ENCODE measurements at places on chromosomes 11 and 22. TPM values are rescaled to one million over a fixed set of nuclear protein-coding genes. Genes with fewer than 3 reads are reported as not detected.

The CTNND1 gene
- total RNA-seq = 165 TPM

The TTC12 gene
- total RNA-seq = 10.9 TPM

The PTPRJ gene
- 17.1 TPM for total RNA-seq

The TECTA gene
- 0.37 TPM for total RNA-seq

The NCR3LG1 gene
- total RNA-seq = 2.5 TPM

The TNNI2 gene
- total RNA-seq = not detected

The RFPL2 gene
- total RNA-seq = 0.48 TPM

The L3MBTL2 gene
- 25.2 TPM for total RNA-seq

The TENM4 gene
- total RNA-seq = 25.0 TPM

The GSTT2 gene
- 1.1 TPM for total RNA-seq

The ADSL gene
- 136 TPM for total RNA-seq

The OR5I1 gene
- not detected for total RNA-seq

The LRP4 gene
- 27.6 TPM for total RNA-seq

The COPB1 gene
- total RNA-seq = 67.9 TPM

The RFPL3 gene
- not detected for total RNA-seq

The OR10A3 gene
- total RNA-seq = not detected

The TAGLN gene
- 53.9 TPM for total RNA-seq

The KCTD14 gene
- 15.7 TPM for total RNA-seq

The PEX26 gene
- 44.8 TPM for total RNA-seq

- DNase-seq = no peak
Observed at GRCh38 chr11:21723678-21724077, 469.2 kb upstream of the ANO5 start.

GRCh38 chr22:30054764-30055069 lies 25.5 kb upstream of the HORMAD2 start:
- DNase-seq = no peak

DNA sequence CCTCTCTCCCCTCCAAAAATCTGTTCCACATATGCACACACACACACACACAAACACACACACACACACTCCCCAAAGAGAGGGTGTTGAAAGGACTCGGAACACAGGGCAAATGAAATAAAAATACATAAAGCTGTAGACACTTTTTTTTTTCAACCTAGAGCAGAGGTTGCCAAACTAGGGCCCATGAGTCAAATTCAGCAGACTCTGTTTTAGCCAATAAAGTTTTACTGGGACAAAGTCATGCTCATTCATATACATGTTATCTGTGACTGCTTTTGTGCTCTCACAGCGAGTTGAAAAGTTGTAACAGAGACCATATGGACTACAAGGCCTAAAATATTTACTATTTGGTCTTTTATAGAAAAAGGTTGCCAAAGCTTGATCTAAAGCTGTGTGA lies 8.9 kb downstream of the IMMP1L start:
- no peak for DNase-seq

DNA sequence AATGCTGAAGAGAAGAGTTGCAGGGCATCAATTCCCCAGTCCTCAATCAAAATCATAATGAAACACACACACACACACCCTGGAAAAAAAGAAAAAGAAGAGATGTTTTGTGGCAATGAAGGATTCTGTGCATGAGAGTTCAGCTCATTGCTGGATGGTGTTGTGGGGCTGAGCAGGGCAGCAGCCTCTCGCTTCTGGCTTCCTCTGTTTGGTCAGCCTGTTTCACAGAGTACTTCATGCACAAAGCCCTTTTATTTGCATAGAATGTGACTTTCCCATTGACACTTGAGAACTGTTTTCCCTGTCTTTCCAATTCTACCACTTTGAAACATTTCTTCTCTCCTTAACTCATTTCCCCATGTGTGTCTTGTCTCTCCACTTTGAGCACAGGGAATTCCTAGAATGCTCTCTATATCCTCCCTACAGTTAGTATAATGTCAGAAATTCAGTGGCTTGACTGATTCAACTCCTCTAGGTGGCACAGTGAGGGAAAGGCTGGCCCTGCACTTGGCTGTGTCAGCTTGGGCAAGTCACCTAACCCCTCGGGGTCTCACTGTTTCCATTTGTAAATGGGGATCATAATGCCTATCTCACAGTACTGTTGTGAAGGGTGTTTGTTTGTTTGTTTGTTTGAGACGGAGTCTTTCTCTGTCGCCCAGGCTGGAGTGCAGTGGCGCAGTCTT lies 25.4 kb upstream of the BSX start:
- no peak for DNase-seq

- peak; percentile 61 for DNase-seq
Observed at GRCh38 chr22:22702237-22703202, 58.1 kb downstream of the GGTLC2 start.

- no peak for DNase-seq
Observed at GRCh38 chr11:128026596-128026995, 560.8 kb downstream of the ETS1 start.

- DNase-seq = no peak
Observed at GRCh38 chr22:34960005-34960404, 106.0 kb upstream of the ISX start.

GRCh38 chr11:67664696-67665540 lies 9.5 kb downstream of the ALDH3B2 start:
- no peak for DNase-seq

DNA sequence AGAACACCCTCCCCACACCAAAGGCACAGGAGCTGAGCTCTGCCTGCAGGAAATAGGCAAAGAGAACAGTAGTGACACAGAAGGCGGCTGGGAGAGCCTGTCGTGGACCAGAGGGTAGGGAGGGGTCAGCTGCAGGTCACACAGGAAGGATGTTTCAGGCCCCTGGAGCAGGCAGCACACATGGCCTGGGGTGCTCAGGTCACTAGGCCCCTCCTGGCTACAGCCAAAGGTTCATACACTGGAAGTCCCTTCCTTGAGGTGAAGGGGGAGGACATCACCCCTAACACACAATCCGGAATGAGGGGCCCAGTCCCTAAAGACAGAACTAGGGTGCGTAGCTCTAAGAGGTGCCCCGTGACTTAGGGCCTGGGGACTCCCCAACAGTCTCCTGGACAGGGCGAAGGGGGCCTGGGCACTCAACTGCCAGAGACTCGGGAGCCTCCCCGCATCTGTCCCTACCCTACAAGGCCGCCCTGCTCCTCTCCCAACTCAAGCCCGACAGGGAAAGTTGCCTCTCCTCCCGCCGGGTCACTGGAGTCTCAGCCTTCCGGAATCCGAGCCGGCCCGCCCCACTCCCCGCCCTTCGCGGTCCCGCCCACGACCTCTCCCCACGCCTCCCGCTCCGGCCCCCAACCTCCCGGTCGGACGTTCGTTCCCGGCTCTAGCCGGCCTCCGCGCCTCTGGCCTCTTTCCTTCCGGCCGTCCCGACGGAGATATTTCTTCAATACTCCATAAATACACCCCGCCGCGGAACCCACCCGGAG lies at the start of gene CYB5R2:
Gene CYB5R2, minus strand, starts transcription at position 541 of the 764 bp plus-strand sequence. CDS start 675 bp downstream, outside the sequence.
- DNase-seq = peak; percentile 76

DNA sequence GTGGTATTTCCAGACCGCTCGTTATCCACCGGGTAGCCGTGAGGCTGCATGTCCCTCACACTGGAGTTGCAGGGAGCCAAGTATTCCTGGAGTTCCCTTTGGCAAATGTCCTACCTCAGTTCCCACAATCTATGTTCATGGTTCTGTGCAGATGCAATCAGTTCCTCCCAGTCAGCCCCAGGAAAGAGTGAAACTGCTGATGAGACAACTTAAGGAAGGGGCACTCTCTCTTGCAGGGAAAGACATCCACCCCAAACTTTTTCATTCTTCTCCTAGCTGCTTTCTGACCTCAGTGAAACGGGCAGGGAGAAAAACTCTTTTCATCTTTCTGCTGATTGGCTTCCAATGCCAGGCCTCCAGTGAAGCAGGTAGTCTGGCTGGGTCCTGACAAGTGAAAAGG lies 205.1 kb upstream of the TMEM45B start:
- DNase-seq = no peak

- no peak for DNase-seq
Observed at GRCh38 chr11:116285026-116285425, 487.8 kb downstream of the BUD13 start.

GRCh38 chr11:48103621-48104567 lies 112.7 kb upstream of the OR4B1 start:
- no peak for DNase-seq

DNA sequence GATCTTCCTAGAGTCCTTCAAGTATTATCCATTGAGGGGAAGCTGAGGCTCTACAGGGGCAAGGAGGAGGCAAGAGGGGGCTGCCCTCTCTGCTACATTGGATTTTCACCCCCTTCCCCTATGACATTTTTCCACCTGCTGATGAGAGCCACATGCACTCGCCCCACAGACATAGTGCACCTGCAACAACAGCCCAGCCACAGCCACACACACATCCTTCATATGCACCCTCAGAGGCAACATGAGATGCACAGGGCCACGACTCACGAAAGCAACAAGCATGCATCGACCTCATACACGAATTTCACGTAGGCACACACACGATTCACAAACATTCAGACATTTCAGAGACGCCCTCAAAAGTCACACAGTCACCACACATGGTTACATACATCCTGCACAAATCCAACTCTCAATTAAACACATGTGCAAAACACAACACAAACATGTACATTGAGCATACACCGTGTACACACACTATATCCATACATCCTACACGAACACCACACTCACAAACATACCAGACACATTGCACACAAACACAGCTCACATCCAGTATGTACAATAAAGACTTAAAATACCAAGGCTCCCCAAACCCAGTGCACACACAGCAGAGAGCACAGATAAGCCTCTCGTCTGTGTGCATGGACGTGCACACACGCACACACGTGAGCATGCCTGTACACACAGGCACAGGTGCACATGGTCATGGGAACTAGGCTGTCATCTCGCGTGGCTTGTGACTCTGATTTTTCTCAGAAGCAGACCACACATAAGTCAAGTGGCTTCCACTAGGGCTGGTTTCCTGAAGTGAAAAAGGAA lies 6.3 kb upstream of the LRRC32 start:
- DNase-seq = no peak

GRCh38 chr11:31218847-31219246 lies 150.7 kb downstream of the DCDC1 start:
- DNase-seq = no peak

GRCh38 chr11:109994907-109995306 lies 98.3 kb upstream of the ZC3H12C start:
- no peak for DNase-seq

- DNase-seq = no peak
Observed at GRCh38 chr22:29733362-29734201, 13.8 kb downstream of the CABP7 start.

GRCh38 chr22:50640857-50641647 lies 13.1 kb upstream of the ARSA start:
- DNase-seq = no peak

- peak; percentile 88 for DNase-seq
Observed at GRCh38 chr11:61747192-61747966, 5.1 kb upstream of the MYRF start.

DNA sequence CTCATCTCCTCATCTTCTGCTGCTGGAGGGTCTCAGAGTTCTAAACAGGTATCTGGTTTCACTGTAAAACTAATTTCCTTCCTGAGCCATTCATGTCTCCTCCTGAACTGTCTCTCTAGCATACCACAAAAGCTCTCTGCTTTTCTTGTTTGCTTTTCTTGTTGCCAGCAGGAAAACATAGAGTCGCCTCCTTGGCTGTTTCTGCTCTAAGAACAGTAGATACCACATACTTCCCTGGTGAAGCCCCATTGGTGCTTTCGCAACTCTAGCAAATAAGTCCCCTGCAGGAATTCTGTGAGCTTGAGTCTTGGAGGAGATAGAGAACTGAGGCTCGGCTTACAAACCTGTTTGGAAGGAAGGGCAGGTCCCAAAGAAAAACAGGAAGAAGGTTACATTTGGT lies 7.0 kb downstream of the DIXDC1 start:
- DNase-seq = no peak

- DNase-seq = no peak
Observed at GRCh38 chr22:45572444-45572843, 69.8 kb downstream of the FBLN1 start.

- DNase-seq = peak; percentile 8
Observed at GRCh38 chr11:1146365-1146764, 11.4 kb upstream of the MUC5AC start.

GRCh38 chr22:40595497-40596234 lies 40.9 kb downstream of the MRTFA start:
- no peak for DNase-seq

- DNase-seq = no peak
Observed at GRCh38 chr11:128476729-128477128, 110.6 kb downstream of the ETS1 start.

GRCh38 chr11:62547691-62548281 lies 1.2 kb upstream of the AHNAK start:
- no peak for DNase-seq

- DNase-seq = no peak
Observed at GRCh38 chr11:121448011-121448410, 4.1 kb upstream of the SORL1 start.

- peak; percentile 50 for DNase-seq
Observed at GRCh38 chr11:118939953-118940598, 14.3 kb upstream of the BCL9L start.

GRCh38 chr11:130118636-130119387 lies 40.8 kb upstream of the ST14 start:
- no peak for DNase-seq

GRCh38 chr22:20656516-20656901 lies 117.4 kb upstream of the SERPIND1 start:
- no peak for DNase-seq

GRCh38 chr11:75162954-75163353 lies 12.0 kb downstream of the SLCO2B1 start:
- DNase-seq = no peak

DNA sequence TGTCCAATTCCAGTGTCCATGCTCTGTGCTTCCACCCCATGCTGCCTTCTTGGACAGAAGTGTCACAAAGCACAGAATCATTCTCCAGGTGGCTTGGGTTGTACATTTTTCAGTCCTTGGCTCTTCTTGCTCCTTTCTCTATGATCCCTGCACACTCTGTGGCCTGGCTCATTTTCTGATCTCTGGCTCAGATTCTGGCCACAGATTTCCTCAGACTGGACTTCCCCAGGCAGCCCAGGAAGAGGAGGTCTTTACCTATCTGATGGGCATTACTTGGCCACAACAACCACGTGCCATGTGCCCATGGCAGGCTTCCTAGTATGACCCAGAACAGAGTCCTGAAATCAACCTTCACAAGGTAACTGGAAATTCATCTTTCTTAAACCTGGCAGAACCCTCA lies 27.2 kb downstream of the SYTL2 start:
- DNase-seq = no peak

GRCh38 chr22:22605074-22605404 lies 39.4 kb upstream of the GGTLC2 start:
- DNase-seq = no peak

GRCh38 chr22:41563051-41563711 lies 2.4 kb downstream of the CSDC2 start:
- DNase-seq = no peak

DNA sequence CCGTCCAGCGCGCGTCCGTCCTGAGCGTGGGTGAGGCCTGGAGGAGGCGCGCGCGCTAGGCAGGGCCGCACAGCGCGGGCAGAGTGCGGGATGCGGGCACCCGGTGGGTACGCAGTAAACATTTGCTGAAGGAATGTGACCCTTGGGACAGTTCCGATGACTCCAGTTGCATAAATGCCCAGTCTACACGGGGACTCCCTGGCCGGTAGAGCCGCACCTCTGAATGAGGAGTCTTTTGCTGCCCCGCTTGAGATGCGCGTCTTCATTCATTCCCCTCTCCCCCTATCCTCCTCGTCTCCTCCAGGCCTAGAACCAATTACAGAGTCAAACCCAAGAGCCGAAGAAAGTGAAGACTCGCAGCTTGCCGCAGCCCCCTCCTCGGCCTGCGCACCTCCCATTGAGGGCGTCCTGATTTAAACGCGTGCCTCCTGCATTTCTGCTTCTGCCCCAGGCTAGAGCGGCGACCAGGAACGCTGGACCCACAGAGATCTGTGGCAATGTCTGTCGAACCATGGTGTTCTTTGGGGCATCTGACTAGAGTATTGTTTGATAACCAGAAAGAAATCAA lies 729 bp upstream of the CHKB start:
- DNase-seq = no peak

Measured in WTC11 (cell line).